ENCODE measurements at places on chromosomes 2 and 18. TPM values are rescaled to one million over a fixed set of nuclear protein-coding genes. Genes with fewer than 3 reads are reported as not detected.

PPP1R1C gene
- 0.56 TPM for total RNA-seq

SLC19A3 gene
- 0.40 TPM for total RNA-seq

SLC30A3 gene
- 0.19 TPM for total RNA-seq

SAG gene
- total RNA-seq = not detected

MROH2A gene
- not detected for total RNA-seq

SS18 gene
- 103 TPM for total RNA-seq

DNMT3A gene
- total RNA-seq = 14.8 TPM
